ENCODE measurements at places on chromosomes 5 and 9.

DNA sequence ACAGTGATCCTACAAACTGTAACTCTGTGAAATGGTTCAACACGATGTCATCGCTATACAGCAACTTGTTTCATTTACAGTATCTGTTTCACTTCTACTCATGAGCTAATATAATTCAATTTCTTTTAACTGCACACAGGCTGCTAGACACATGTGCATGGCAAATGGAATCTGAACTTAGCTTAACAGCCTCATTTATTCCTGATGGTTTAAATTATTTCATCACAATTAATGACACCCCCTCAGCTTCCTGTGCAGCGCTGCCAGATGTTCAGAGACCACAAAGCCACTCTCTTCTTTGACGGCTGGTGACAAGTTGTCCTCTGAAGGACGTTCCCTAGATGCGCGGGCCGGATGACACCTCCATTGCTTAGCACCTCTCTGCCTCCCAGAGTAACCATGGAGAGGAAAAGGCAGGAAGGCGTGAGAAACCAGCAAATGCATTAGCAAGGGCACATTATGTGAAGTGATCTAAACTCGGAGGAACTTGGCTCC, 191.1 kb downstream of the BNC2 start:
- no peak for DNase-seq

DNA sequence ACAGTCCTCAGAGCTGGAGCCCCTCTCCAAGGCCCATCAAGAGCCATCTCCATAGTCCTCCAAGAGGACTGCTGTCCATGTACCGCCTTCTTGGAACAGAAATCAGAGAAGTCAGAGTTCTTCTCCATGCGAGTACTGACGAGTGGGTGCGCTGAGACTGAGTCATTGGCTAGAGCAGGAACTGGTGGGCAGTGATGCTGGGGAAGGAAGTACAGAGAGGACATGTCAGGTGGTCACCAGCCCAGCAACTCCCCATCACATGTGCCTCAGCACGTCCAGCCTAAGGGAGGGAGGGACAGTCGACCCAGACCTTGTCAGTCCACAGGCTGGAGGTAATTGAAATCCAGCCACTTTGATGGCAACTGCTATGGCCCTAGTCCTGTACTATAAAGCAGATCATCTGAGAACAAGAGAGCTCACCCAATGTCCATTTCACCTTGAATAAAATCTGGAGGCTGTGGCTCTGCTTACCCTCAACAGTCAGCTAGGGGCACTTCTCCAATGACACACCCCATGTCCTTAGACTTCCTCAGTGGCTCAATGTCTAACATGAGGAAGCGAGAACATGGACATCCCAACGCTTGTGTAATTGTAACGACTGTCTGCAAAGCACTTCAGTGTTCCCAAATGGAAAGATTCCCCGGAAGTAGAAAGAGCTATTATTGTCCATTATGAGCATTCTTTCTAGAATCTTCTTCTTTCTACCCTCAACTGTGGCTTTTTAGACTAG, 15.0 kb upstream of the FBP1 start:
- DNase-seq: no peak

- no peak for DNase-seq
These were observed 2.4 kb upstream of the DBN1 start for GRCh38 chr5:177475563-177476427.

GRCh38 chr5:170596482-170597044, 92.7 kb downstream of the KCNIP1 start:
- no peak for DNase-seq

- DNase-seq: no peak
These were observed 158.1 kb upstream of the IER5L start for GRCh38 chr9:129336130-129336528.

DNA sequence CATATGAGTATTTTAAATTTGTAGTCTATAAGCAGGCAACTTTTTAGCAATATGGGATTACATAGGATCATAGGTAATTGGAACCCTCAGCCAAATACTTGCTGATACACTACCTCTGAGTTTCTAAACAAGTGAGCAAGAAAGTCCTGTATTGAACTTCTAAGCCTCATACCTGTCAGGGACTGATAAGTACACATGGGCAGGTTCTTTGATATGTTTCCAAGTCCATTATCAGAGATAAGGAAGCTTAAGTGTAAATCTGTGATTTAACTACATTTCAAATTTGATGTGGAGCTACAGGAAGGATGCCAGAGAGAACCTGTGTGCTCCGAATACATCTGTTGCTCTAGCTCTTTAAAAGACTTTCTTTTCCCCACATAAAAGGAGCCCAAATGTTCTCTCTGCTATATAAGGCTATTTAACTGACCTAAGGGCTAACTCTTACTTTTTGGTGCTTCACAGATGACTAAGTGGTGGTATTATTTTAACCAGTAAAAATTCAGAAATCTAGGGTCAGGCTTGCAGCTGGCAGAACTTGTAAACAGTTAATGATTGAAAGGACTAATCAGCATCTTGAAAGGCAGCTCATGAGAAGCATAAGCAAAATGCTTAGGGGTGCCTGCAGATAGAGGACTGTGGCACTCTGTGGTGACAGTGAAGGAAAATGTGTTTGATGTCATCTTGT, 228.6 kb downstream of the NR3C1 start:
- DNase-seq: no peak

GRCh38 chr5:178489271-178489976, 100.8 kb downstream of the COL23A1 start:
- DNase-seq: no peak

GRCh38 chr9:113973963-113974413, 97.9 kb downstream of the ZNF618 start:
- DNase-seq: no peak

- DNase-seq: no peak
These were observed 678 bp downstream of the PLPP7 start for GRCh38 chr9:131290036-131290766.

DNA sequence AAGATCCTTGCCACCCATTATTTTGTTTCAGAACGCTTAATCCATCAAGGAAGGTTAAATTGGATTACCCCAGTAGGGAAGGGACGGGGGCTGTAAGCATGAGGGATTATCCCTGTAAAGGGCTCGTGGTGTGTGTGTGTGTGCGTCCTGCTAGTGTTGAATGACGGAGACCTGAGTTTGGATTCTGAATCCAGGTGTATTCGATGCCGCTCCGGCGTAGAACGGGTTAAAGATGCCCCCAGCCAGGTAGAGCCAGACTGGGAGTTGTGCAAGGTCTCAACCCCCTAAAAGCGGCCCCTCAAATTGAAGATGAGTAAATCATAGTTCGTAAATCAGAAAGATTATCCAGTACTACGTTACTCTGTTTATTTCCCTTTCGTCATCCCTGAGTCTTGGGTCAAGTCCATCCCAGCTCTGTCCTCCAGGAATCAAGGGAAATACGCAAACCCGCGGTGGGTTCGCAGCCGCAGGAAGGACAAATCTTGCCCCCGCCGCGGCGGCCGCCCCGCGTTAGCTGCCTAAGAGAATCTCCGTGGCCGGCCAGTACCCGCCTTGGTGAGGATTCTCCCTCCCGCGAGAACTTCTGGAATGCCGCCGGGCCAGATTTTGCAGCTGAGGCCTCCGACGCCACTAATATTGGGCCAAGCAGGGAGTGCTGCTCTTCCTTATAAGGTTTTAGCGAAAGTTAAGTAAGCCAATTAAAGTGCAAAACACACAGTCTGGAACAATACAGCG, 586 bp upstream of the MTAP start:
- DNase-seq: no peak

DNA sequence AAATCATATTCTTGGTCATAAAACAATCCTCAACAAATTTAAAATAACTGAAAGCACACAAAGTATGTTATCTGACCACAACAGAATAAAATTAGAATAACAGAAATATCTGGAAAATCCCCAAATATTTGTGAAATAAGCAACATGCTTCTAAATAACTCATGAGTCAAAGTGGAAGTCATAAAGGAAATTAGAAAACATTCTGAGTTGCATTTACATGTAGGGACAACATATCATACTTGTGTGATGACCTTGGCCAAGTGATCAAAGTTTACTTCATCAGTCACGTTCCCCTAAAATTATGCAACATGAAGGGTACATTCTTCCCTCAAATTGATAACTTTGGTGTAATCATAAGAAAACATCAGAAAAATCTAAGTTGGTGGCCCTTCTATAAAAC, 64.7 kb downstream of the CSF2 start:
- DNase-seq: no peak
